ENCODE measurements at places on chromosomes 12 and 14.

DNA sequence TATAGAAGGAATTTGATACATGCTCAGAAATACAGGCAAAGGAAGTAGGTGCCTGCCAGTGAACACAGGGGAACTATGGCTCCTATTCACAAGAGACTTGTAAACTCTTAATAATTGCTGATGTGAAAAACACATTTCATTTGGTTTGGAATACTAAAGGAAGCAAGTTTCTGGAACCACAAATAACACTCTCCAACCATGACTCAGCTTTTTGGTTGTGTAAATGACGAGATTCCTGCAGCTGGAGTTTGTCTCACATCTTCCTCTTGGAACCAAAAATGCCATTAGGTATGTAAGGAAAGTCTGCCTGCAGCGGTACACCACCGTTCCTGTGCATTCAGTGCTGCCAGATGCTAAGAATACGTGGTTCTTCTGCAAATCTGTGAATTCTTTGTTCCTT lies 4.5 kb upstream of the OR11H6 start:
- DNase-seq = no peak

DNA sequence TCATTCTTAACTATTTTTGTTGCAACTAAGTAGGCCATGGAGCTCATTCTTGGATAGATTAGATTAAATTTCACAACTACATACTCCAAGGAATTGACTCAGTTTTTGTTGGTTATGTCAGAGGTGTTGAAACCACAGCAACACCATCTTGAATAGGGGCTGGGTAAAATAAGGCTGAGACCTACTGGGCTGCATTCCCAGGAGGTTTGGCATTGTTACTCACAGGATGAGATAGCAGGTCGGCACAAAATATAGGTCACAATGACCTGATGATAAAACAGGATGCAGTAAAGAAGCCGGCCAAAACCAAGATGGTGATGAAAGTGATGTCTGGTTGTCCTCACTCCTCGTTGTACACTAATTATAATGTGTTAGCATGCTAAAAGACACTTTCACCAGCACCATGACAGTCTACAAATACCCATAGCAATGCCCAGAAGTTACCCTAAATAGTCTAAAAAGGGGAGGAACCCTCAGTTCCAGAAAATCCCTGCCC lies 20.9 kb downstream of the DMAC2L start:
- no peak for DNase-seq

GRCh38 chr12:56718149-56718548 lies 7.0 kb downstream of the NACA start:
- DNase-seq = no peak

DNA sequence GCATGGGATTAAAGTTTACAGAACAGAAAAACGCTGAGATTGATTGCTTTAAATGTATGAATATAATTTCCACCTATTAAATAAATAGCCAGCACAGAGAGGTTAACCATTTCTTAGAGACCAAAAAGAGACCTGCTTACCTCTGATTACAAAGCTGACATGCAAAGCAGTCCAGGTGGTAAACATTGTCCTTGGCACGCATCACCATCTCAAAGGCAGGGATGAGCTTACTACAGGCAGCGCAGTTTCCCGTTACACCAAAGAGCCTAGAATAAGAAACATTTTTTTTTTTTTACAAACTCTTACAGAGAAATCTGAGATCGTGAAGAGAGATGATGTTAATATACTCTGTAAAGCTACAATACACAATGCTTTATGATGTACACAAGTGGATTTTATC lies 45.7 kb downstream of the LMO3 start:
- DNase-seq = no peak

- DNase-seq = no peak
These were observed 42.7 kb downstream of the CDC42BPB start for GRCh38 chr14:103014466-103015228.

DNA sequence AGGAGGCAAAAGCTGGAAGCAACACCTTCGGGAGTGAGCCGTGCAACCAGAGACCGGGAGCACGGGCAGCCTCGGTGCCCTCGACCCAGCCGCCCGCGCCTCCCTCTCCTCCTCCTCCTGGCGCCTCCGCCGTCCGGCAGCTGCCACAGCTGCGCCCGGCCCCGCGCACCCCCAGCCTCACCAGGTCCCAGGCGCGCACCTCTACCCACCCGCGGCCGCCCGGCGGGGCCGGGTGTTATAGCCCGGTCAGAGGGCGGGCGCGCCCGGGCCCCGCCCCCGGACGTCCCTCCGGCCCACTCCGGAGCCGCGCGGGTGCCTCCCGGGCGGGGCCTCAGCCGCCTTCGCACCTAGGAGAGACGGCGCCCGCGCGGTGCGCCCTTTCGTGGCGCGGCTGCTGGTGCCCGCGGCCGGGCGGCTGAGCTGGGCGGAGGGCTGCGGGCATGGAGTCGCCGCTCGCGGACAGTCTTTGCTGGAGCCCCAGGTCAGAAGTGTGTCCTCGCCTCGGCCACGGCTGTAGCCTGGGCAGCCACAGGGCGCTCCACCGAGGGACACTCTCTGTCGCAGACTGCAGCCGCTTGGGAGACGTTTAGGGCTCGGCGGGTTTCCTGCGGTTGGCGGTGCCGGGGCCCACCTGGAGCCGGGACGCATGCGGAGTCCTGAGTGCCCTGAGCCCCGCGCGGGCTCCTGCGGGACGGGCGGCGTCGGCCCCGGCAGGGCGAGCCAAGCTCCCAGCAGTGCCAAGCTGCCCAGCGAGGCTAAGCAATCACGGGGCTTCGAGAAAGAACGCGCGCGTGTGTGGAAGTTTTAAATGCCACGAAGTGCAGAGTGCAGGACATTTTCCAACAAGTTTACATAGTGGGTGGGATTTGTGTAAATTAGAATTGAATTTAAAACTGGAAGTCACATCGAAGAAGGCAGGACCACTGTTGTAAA lies at the start of gene CPM:
Gene CPM (minus strand): TSS at position 211 of the 933 bp plus-strand sequence. CDS start 334 bp downstream, outside the sequence.
- DNase-seq = peak; percentile 74

- DNase-seq = no peak
These were observed 371 bp downstream of the CHD8 start for GRCh38 chr14:21455592-21455911.

- DNase-seq = no peak
These were observed 66.0 kb downstream of the ANO4 start for GRCh38 chr12:100860611-100861010.

GRCh38 chr14:62673014-62673755 lies 372.1 kb downstream of the KCNH5 start:
- no peak for DNase-seq

DNA sequence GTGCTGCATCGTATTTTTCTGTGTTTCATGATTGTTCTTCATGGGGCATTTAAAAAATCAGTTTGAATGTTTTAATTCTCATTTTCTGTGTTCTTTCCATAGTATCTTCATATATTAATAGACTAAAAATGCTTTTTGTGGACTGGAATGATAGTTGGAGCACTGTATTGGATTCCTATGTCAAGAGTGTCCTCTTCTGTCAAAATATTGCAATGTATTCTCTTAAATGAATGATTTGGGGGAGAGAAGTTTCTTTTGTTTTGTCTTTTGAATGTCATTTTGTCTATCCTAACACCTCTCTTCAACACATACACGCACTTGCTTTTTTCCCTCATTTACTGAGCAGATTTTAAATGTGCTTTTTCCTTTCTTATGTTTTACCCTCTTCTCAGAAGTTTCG lies 4.7 kb upstream of the EIF2S3B start:
- no peak for DNase-seq

DNA sequence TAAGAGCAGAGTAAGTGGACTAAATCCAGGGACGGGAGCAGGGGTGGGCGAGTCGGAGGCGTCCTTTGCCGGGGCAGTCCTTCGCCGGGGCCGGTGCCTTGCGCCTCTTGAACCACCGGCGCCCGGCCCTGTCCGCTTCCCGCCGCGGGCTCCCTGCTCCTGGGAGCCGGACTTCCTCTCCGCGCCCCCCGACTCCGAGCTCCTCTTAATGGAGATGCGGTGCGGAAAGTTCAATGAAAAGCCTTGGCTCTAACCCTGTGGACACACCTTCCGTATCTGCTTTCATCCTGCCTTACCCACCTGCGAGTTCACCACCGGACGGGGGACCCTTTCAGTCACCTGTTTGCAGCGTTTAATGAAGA lies 412 bp downstream of the FGFR1OP2 start:
- no peak for DNase-seq

DNA sequence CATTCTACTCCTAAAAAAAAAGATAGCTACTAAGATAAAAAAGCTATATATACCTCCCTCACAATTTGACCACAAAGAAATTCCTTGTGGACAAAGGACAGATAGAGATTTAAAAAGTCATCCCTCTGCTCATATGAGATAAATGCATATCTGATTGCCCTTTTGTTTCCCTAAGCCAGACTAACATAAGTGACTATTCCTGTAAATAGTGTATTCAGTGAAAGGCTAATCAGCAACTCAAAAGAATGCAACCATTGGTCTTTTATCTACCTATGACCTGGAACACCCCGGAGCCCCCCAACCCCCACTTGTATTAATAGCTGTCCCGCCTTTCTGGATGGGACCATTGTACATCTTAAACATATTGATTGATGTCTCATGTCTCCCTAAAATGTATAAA lies 6.3 kb upstream of the TMPO start:
- DNase-seq = no peak

GRCh38 chr12:2824541-2824940 lies 10.3 kb downstream of the NRIP2 start:
- DNase-seq = no peak

- DNase-seq = no peak
These were observed 19.1 kb downstream of the RPAP3 start for GRCh38 chr12:47686645-47687240.

DNA sequence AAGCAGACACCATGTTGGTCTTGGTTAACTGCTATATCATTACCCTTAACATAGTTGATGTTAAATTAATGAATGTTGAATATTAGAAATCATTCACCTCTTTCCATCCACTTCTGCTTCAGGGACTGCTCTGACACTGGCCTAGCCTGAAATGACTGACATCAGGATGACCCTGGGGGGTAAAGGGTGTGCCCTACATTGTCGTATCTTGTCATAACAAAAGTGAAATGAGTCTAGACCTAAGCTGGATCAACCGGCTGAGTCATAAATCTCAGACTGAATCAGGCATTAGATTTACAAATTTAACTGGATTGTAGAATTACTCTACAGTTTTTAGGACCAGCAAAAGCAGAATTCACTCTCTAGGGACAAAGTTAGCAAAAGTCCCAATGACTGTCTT lies 35.3 kb downstream of the KICS2 start:
- DNase-seq = no peak

- no peak for DNase-seq
These were observed 1.6 kb upstream of the C1R start for GRCh38 chr12:7093892-7094291.

GRCh38 chr12:104514092-104514810 lies 57.5 kb downstream of the CHST11 start:
- no peak for DNase-seq

- DNase-seq = no peak
These were observed 88.7 kb downstream of the HECTD1 start for GRCh38 chr14:31118892-31119291.
